ENCODE measurements at places on chromosomes 13 and 19.

- DNase-seq = no peak
These were observed 56.6 kb upstream of the GPC6 start for GRCh38 chr13:93169980-93170379.

DNA sequence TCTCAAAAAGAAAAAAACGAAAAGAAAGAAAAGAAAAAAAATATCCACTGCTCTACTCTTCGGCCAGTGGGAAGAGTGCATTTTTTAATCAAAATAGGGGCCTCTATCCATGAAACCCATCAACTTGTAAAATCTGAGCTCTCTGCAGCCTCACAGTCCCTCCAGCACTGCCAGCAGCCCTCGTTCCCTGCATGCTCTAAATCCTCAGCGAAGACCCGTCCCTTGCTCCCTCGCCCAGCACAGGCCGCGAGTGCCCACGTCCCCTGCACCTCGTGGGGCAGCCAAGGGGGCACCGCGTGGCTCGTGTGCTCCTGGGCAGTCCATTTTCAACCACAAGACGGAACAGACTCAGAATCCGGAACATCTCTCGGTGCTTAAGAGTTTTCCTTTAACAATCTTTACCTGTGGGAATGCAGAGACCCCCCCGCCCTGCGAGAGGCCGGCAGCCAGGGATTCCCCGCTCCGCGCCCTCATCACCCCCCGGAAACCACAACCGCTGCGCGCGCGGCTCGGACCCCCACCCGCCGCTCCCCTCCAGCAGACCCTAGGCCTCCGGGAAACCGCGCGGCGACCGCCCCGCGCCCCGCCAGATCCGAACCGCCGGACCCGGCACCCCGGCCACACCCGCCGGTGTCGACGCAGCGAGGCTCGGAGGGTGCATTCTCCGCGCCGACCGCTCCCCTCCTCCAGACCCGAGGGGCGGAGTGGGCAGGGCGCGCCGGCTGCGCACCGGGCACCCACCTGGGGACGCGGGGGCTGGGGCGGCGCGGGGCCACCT, 638 bp downstream of the ANKRD27 start:
- no peak for DNase-seq

- no peak for DNase-seq
These were observed 242.4 kb downstream of the KLF12 start for GRCh38 chr13:73891805-73892204.

DNA sequence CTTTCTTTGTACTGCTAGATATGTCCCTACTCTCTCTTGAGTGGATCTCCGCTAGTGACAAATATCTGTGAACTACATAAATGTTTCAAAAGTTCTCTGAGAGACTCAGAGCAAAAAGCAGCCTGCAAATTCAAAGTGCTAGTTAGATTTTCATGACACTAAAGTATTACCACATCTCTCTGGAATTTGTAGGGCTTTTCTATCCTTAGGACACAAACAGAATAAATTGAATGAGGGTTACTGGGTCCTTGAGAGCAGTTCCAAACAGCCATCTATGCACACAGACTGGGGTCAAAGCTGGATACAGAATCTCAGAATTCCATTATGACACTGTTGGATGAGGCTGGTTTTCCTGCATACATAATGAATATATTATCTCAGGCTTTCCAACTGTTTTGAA, 953.2 kb downstream of the DIAPH3 start:
- DNase-seq = no peak

DNA sequence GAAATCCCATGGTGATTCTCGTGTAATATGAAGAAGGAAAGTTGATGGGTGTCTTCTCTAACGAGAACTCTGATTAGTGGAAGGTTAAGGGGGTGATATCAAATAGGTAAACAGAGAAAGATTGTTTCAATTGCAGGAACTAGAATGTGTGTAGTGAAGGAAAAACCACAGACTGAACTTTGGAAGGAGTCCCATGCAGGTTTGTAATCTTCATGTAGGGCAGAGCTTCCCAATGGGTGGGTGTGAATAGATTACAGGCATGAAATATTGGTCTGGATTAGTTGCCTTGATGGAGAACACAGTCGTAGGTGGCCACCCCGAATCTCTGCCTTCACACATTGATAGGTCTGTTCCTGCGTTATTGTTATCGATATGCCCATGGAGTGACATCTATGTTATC, 295.5 kb downstream of the KCNRG start:
- no peak for DNase-seq

DNA sequence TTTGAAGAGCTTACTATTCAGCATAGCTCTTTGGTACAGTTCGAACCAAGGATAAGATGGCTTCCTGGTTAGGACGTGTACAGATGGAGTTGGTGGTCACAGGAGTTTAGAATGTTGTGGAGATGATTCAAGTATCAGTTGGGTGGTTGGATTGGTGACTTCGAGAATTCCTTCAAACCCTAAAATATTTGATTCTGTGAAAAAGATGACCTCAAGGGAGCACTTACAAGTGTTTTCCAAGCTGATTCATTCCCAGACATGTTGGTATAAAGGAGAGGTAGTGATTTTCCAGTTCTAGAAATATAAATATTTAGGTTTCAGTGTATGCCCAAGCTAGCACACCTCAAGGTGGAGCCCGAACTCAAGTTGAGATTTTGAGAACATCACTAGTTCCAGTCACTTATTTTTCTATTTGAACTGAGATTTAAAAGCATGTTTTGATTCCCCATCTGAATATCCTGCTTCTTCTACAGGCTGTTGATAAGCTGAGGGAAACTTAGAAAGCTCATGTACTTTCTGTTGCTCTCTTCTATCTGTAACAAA, 306.1 kb downstream of the DCT start:
- no peak for DNase-seq

- DNase-seq = no peak
These were observed 80.1 kb downstream of the CYSLTR2 start for GRCh38 chr13:48733739-48734335.

GRCh38 chr13:73136776-73137175, 78.0 kb downstream of the KLF5 start:
- no peak for DNase-seq

DNA sequence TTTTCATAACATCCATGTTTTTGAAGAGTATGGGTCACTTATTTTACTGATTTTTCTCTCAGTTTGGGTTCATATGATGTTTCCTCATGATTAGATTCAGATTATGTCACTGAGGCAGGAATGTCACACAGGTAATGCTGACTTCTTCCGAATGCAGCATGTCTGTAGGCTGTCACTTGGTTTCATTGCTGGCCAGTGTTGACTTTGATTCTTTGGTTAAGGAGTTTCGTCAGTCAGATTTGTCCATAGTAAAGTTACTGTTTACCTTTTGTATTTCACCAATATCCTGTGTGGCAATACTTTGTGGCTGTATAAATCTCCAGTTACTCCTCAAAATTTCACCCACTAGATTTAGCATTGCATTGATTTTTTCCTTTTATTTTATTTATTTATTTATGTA, 105.6 kb downstream of the MRPL57 start:
- DNase-seq = no peak

DNA sequence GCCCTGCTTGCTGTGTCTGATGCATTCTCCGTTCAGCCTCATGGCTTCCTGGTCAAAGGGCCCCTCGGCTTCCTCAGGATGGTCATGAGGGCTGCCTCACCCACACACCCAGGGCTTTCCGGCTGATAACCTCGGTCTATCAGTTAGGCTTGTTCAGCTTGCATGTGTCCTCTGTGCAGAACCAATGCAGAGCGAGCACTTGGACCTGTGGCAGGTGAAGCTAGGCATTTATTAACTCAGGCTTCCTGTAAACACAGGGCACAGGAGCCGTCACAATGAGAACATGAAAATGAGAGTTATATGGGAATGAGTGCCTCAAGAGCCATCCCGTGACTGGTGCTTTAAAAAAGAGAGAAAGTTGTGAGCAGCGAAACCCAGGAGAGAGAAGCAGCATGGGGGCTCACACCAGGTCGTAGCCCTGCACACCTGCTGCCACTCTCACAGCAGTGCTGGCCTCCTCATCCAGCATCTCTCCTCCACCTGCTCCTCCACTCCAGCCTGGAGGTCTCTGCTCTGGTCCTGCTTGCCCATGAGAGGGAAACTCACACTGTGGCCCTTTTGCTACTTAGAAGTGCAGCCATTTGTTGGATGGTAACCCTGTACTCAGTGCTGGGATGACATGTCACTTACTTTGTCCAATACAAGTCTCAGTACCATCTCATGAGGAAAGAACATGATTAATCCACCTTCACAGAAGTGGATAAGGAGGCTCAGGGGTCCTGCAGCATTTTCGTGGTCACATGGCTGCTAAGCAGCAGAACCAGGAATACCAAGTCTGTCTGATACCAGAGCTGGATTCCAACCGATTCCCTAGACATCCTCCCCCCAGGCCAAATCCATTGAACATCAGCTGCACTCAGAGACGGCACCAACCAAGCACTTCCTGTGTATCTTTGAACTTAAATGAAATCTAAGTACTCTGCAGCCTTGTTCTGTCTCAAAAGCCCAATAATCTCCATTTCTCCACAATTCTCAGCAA, 50.5 kb upstream of the IRS2 start:
- DNase-seq = no peak

DNA sequence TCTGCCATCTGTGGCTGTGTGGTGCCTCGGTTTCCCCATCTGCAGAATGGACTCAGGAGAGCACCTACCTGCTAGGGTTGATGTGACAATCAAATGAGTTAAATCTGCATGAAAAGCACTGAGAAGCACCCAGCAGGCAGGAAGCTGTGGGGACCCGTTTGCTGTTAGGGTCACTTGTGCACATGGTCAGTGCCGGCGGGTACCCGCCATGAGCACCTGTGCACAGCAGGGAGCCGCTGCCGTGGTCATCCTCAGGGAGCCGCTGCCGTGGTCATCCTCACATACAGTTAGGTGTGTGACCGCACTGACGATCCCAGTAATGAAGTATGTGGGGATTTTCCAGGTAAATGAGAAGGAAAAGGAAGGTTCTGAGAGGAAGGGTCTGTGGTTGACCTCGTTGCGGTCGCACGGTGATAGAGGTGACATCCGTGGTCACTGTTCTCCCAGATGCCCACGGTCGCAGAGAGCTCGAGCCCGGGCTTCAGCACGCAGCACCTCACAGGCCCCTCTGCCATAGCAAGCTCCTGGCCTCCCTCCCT, 6.5 kb downstream of the MCF2L start:
- DNase-seq = no peak

- no peak for DNase-seq
These were observed 3.0 kb downstream of the POU4F1 start for GRCh38 chr13:78600280-78600883.

DNA sequence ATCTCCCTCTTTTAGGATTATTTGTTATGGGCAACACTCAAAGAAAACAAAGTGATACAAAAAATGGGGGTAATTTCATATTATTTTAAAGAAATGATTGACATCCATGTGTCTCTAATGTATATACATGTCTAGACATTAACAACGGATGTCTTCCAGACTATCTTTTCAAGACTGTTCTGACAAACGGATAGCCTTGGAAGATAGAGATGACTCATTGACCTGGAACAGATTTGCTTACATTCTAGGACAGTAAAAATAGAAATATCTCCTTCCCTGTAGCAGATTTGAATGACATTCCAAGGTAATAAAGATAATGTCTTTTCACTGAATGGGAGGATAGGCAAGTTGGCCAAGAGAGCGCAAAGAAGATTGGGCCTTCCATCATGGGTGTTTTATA, 26.2 kb upstream of the SLITRK6 start:
- DNase-seq = no peak

GRCh38 chr19:1239420-1239795, 1.6 kb upstream of the CBARP start:
- no peak for DNase-seq

- no peak for DNase-seq
These were observed 6.3 kb upstream of the LRFN3 start for GRCh38 chr19:35929876-35930275.

GRCh38 chr19:51318687-51319648, 7.5 kb downstream of the IGLON5 start:
- no peak for DNase-seq

- DNase-seq = no peak
These were observed 1089.7 kb downstream of the PCDH17 start for GRCh38 chr13:58721273-58721672.

DNA sequence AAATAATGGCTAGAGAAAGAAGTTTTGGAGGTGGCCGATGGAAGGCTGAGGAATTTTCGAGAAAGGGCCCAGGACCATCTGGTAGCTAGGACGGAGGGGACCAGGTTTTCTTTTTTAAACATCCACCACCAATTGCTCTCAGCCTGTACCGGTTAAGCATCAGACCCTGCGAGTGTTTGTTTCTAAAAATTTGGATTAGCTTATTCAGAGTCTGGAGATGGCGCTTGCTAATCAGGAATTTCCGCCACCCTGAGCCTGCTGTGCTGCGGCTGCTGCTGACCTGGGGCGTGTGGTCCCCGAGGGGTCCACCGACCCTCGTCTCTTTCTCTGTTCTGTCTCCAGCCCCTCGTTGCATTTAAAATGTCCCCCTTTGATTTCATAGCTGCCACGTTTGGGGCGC, 2.0 kb downstream of the UHRF1 start:
- no peak for DNase-seq

DNA sequence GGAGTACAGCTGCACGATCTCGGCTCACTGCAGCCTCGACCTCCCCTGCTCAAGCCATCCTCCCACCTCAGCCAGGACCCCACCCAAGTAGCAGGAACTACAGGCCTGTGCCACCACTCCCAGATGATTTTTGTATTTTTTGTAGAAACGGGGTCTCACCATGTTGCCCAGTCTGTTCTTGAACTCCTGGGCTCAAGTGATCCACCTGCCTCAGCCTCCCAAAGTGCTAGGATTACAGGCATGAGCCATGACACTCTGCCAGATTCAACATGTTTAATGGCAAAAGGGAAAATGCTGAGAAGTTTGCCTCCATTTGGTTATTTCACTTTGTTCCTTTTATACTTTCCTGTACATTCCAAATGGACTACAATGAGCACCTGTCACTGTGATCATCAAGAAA, 65.8 kb downstream of the ZIC5 start:
- DNase-seq = no peak

DNA sequence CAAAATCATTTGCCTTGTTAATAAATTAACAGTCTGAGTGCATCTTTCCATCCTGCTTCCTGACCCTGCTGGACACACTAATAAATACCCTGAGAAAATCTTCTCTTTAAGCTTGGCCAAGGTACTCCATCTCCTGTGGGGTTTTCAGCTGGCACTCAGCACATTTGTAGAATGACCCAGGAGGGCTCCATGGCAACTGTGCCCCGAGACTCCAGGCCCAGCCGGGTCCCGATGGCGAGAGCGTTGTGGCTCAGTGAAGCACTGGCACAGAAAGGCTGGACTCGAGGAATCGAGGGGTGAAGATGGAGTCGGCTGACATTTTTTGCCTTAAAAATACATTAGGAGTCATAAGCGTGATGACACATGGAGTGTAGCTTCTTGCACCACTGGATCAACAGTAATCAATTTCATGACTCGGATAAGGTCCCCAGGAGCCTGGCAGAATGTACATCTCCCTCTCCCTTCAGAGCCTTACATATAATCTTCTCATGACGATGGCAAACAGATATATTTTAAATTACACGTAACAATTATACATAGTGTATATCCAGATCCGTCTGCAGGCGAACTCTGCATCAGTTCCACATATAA, 85.4 kb downstream of the SLC7A1 start:
- no peak for DNase-seq

DNA sequence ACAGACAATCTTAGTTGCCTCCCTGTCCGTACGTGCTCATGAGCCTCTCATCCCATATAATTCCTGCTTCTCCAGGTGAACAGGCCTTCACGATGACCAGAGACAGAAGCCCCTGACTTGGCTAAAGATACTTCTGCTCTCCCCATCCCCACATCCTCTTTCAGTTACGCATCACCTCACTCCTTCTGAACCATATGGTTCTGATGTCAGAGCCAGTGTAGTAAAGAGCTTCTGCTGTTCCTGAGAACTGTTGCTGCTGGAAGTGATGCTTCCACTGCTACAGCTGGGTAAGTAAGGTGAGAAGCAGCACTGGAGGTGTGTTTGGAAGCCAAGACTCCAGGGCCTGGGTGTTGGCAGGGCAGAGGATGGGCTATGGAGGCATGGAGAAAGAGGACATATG, 12.9 kb downstream of the SIGLECL1 start:
- DNase-seq = no peak

Data from GM12865 (cell line).